Daoy (cell line): ENCODE measurements at places on chromosomes 3 and 15. TPM values are rescaled to one million over a fixed set of nuclear protein-coding genes. Genes with fewer than 3 reads are reported as not detected.

Gene PLA2G4E
- not detected in 2 replicates for total RNA-seq

Gene SH2D7
- total RNA-seq, result not detected in 2 replicates

Gene LIPH
- total RNA-seq, result 0.63 TPM in 1 of 2 replicates, not detected in the other

Gene CCDC39
- 0.65 TPM in 1 of 2 replicates, not detected in the other for total RNA-seq

Gene PLA2G4F
- total RNA-seq, result not detected in 2 replicates

Gene SKOR1
- total RNA-seq, result not detected in 2 replicates

Gene CPA3
- not detected in 2 replicates for total RNA-seq

Gene THAP10
- 7.6 and 9.6 TPM in 2 replicates for total RNA-seq

Gene IREB2
- 6.8 and 10.1 TPM in 2 replicates for total RNA-seq

Gene PPP1R2
- total RNA-seq, result 73.0 and 142 TPM in 2 replicates

Gene CASR
- total RNA-seq, result not detected in 2 replicates

Gene LMAN1L
- total RNA-seq, result not detected in 2 replicates

Gene PRR20G
- not detected in 2 replicates for total RNA-seq

Gene AQR
- 21.5 and 23.1 TPM in 2 replicates for total RNA-seq

Gene KBTBD8
- 4.7 and 5.9 TPM in 2 replicates for total RNA-seq

Gene MYO5C
- 8.0 and 16.5 TPM in 2 replicates for total RNA-seq

Gene KNG1
- total RNA-seq, result not detected in 2 replicates

Gene GOLGA8G
- total RNA-seq, result 0.21 TPM in 1 of 2 replicates, not detected in the other

Gene TLE3
- 43.9 and 46.0 TPM in 2 replicates for total RNA-seq

Gene PLSCR4
- total RNA-seq, result 1.6 and 2.1 TPM in 2 replicates

Gene CELF6
- total RNA-seq, result 0.40 and 0.57 TPM in 2 replicates

Gene GOLGA8M
- total RNA-seq, result not detected in 2 replicates

Gene NAALADL2
- 1.5 and 8.7 TPM in 2 replicates for total RNA-seq

Gene NEK10
- 0.29 and 1.3 TPM in 2 replicates for total RNA-seq
